Kidney (tissue), 22 donors: ENCODE measurements at places on chromosomes 13 and 19.

DNA sequence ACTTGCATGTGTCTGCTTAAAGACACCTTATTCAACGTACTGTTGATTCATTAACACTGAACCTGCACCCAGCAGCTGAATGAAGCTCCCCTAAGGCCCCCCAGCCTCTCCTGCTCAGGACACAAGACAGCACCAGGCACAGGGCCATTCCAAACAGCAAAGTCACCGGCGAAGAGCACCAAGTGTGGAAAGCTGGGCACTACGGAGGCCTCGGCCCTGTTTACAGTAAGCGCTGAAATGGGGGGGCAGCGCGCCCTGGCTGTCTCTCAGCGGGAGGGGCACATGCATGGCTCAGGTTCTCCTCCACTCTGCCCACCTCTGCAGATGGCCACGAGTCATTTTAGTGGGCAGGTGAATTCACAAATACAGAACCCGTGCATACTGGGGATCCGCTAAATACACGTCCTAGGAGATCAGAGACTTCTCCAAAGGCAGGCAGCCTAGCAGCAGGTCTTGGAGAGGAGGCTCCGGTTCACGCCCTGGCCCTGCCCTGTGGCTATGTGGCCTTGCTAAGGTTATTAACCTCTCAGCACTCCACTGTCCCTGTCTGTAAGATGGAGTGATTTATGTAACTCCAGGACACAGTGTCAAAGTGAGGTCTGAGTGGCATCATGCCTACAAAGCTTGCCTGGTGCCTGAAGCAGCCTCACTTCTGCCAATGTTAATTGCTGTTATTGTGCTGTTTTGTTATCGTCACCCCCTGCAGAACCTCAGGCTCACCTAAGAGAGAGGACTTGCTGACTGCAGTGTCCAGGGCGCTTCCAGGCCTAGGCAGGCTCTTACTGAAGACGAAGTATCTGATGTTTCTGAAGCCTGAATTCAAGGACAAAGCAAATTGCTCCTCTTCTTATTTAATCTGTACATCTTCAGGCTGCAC, 207.4 kb upstream of the SOX1 start:
- DNase-seq, result no peak

- DNase-seq, result no peak
Observed at GRCh38 chr13:84487752-84488151, 605.5 kb upstream of the SLITRK1 start.

DNA sequence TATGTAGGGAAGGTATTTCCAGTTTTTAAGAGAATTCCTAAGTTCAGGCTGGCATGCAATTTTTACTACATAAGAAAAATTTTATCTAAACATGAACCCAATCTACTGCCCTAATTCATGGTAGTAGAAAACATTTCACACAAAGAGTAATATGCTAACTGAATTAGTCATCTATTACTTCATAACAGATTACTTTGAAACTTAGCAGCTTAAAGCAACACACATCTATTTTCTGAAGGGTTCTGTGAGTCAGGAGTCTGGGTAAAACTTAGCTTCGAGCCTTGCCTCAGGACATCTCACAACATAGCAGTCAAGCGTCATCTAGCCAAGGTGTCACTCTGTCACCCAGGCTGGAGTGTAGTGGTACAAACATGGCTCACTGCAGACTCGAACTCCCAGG, 537.5 kb downstream of the DCT start:
- DNase-seq, result no peak

- no peak for DNase-seq
Observed at GRCh38 chr13:91889641-91890040, 491.2 kb downstream of the GPC5 start.

- DNase-seq, result no peak
Observed at GRCh38 chr13:25147638-25148401, 24.3 kb downstream of the AMER2 start.

DNA sequence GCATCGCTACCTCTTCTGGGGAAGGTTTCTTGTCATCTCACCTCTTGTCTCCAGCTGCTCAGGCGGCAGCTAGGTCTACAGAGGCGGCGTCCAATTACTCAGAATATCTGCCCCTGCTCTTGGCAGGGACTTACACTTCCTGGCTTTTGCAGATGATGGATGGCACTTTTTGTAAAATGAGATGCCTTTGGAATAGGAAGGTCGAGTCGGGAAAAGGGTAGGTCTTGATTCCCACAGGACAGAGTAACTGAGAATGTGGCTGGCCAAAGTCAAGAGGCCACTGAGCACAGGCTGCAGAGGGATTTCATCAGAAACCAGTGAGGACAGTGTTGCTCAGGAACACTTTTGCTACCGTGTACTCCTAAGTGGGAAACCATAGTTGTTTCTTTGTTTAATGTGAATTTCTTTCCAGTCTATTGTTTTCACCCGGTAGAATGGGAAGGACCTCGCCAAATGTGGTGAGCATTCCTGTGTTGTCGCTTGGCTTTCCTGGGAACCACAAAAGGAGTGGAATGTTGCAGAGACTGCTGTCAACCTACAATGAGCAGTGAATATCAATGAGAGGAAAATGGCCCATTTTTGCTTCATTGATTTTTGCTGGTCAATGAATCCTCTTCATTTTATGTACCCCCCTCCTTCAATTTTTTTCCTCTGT, 383.7 kb downstream of the HS6ST3 start:
- peak; percentile 8 for DNase-seq
